ENCODE measurements at places on chromosomes 16 and 17.

DNA sequence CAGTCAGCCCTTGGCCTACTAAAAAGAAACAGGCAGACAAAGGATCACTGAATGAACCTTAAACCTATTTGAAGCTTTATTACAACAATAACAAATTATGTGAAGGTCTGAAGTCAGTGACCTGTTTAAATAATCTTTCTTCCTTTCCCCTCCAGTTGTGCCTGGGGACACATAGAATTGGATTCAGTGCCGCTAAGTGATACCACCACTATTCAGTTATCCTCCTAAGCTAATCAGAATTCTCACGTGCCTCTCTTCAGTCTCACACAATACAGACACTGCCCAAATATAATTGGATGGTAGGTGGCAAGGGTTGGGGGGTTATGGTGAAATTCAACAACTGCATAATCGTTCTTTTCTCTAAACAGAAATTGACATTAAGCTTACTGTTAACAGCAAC lies 11.4 kb downstream of the TXNDC11 start:
- no peak for DNase-seq

DNA sequence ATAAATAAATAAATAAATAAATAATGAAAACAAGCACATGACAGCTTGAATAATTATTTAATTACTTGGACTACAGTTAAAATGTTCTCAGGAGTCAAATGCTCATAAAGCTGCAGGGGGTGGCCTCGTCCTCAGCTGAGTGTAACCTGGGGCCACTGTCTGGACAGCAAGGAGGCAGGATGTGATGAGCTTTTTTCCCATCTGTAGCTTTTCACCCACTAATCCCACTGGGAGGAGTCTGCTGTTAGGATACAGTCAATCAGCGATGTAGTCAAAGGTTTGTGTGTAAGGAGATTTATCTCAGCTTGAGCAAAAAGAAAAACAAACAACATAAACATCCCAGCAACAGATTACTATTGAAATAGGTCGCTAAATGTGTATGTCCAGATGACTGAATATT lies 22.5 kb downstream of the ZCCHC14 start:
- DNase-seq: no peak

DNA sequence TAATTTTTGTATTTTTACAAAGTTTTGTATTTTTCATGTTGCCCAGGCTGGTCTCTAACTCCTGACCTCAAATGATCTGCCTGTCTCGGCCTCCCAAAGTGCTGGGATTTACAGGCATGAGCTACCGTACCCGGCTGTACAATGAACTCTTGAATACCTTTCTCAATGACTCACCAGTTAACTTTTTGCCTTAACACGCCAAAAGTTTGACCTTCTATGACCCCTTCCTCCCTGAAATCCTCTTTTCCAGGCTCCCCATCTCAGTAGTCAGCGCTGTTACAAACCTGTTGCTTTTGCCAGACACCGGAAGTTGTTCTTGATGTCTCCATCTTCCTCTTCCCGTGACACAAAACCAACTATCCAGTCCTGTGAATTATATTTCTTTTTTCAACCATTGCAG lies 158.1 kb upstream of the ASIC2 start:
- peak; percentile 15 for DNase-seq

GRCh38 chr17:82862737-82863382 lies 23.0 kb upstream of the ZNF750 start:
- no peak for DNase-seq

- DNase-seq: peak; percentile 74
Measured at GRCh38 chr17:29369831-29370735, 20.1 kb upstream of the TAOK1 start.

GRCh38 chr17:38589462-38590114 lies 16.2 kb downstream of the SRCIN1 start:
- no peak for DNase-seq

DNA sequence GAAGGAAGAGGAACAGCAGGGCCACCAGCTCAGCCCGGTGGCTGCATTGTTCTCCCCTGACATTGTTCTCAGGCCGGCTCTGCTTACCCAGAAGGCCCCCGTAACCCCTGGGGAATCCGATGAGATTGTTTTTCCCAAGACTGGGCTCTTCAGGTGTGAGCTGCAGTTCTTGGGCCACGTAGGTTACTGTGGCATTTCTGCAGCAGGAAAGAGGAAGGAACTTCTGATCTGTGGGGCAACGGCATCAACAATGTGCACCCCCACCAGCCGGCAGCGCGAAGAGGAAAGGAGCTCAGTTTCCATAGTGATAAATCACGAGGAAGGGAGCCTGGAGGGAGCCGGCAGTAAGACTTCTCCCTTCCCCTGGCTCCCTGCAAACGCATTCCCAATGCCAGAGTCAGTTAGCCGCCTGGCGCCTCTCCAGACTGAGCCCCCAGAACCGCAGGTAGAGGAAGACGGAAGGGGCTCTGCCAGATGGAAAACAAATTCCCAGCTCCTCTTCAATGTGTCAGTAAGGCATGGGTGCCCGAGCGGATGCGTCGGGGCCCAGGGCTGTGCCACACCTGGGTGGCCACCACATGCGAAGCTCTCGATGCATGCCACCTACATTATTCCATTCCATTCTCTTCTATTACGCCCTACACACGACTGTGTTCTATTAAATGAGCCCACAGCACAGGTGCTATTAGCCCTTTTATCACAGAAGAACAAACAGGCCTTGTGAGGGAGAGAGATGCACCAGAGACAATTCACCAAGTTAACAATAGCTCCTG lies 21.5 kb upstream of the PECAM1 start:
- no peak for DNase-seq

- DNase-seq: no peak
Measured at GRCh38 chr17:8161289-8162232, 1.2 kb downstream of the VAMP2 start.

DNA sequence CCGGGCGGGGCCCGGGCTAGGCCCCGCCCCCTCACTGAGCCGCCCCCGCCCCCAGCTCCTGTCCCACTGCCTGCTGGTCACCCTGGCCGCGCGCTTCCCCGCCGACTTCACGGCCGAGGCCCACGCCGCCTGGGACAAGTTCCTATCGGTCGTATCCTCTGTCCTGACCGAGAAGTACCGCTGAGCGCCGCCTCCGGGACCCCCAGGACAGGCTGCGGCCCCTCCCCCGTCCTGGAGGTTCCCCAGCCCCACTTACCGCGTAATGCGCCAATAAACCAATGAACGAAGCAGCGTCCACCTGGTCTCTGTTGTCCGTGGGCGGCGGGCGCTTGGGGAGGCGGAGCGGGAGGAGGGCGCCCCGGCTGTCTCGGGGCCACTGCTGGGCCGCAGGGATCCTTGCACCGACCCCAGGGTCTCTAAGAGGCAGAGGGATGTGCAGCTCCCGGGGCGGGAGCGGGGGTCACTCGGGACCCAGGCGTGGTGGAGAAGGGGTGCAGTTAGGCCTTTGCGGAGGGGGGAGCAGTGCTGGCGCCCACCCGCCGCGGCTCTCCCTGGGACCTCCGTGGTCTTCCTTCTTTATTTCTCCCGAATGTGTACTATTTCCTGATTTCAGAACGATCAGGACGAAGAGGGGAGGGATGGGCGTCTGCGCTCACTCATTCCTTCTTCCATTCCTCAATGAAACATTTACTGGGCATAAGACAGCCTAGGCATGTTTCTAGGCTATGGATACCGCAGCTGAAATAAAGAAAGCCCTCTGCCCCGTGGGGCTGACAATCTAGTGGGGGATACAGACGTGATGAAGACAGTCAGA lies 2.0 kb downstream of the HBZ start:
- DNase-seq: no peak

GRCh38 chr16:24984903-24985675 lies 30.1 kb downstream of the ARHGAP17 start:
- DNase-seq: no peak

DNA sequence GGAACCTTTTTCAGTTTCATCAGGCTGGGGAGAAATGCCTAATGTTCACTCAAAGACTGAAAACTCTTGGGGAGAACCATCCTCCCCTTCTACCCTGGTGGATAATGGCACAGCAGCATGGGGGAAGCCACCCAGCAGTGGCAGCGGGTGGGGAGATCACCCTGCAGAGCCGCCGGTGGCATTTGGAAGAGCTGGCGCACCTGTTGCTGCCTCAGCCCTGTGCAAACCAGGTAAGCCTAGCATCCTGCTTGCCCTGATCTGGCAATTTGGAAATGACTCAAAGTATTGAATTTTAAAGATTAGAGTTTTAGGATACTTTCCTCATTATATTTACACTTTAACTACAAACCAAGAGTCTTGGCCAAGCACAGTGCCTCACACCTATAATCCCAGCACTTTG lies 63.8 kb downstream of the TMC6 start:
- no peak for DNase-seq

- DNase-seq: no peak
Measured at GRCh38 chr16:4972938-4973587, 14.9 kb downstream of the SEC14L5 start.

- peak; percentile 95 for DNase-seq
Measured at GRCh38 chr16:30741461-30741914, 6.7 kb upstream of the PHKG2 start.

- no peak for DNase-seq
Measured at GRCh38 chr16:81313701-81314602, 810 bp upstream of the GAN start.

GRCh38 chr17:50205111-50205962 lies 3.9 kb upstream of the COL1A1 start:
- no peak for DNase-seq

DNA sequence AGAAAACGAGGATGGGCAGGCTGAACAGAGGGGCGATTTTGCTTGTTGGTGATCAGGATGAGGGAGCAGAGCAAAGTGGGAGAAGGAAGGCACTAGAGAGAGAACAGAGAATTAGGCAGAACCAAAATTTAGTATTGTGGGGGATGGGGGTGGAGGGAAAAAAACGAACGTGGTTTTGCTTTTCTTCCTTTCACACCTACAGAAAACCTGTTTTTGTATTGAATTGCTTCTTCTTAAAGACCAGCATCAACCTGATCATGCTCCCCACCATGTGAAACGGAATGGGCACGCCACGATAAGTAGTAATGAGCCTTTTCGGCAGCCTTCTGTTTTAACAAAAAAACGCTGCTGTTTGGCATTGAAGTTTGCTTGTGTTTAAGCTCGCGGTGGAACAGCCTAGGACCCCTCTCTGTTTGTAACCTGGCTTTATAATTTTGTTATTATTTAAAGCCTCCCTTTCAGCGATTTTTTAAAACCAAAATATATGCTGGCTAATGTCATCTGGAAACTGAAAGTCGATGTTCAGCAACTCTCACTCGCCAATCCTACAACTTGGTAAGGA lies 36.8 kb downstream of the ERCC4 start:
- DNase-seq: no peak

GRCh38 chr17:14997290-14997689 lies 267.8 kb downstream of the PMP22 start:
- DNase-seq: no peak

- DNase-seq: no peak
Measured at GRCh38 chr17:55314784-55315491, 50.2 kb downstream of the HLF start.

- DNase-seq: peak; percentile 13
Measured at GRCh38 chr16:77677129-77677528, 45.2 kb upstream of the NUDT7 start.

DNA sequence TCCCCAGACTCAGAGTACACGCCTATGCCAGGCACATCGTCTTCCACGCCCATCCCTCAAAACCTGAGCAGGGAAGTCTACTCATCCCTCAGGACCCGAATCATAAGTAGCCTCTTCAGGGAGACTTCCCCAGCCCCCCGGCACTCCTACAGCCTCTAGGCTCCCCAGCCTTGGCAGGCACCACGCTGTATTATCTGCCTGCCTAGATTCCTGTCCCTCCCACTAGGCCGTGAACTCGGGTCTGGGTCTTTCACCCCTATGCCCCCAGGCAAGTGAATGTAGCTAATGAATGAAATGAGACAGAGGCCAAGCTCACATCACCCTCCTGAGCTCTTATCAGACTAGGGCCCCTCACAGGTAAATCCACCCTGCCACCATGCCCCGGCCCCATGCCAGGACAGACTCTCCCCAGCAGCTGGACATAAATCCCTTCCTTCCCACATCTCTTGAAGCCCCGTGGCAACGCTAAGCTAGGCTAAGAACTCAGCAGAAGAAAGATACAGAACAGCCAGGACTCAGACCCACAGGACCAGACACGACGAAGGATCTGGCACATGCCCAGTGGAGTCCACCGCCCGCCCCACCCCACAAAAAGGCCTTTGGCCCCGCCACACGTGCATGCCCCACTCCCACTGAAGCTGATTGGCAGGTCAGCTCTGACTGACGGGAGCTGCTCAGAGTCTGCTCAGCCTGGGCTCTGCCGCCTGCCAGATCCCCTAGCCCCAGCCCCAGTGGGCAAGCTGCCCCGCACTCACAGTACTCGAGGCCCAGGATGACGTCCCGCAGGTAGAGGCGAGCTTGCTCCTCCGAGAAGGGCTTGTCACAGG lies 13.0 kb downstream of the CAMKK1 start:
- DNase-seq: no peak

- DNase-seq: no peak
Measured at GRCh38 chr16:81782236-81782635, 3.1 kb downstream of the PLCG2 start.

DNA sequence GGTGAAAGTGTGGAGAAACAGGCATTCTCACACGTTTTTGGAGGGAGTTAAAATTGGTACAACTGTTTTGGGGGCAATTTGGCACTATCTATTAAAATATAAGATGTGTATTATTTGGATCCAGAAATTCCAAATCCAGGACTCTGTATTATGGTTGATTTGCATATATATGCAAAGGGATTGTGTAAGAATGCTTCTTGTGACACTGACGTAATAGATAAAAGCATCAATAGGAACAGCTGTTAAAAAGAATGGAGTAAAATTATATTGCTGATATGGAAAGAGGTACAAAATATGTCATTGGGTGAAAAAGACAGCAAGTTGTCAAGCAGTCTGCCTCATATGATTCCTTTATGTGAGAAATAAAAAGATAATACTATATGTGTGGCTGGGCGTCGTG lies 17.3 kb downstream of the FA2H start:
- no peak for DNase-seq

- no peak for DNase-seq
Measured at GRCh38 chr17:41803049-41804020, 8.4 kb downstream of the P3H4 start.

- DNase-seq: no peak
Measured at GRCh38 chr17:36085765-36086164, 4.2 kb downstream of the CCL3 start.

GRCh38 chr17:34639706-34640425 lies 60.5 kb downstream of the TMEM132E start:
- DNase-seq: no peak

- no peak for DNase-seq
Measured at GRCh38 chr17:76917829-76918228, 49.6 kb downstream of the MGAT5B start.

DNA sequence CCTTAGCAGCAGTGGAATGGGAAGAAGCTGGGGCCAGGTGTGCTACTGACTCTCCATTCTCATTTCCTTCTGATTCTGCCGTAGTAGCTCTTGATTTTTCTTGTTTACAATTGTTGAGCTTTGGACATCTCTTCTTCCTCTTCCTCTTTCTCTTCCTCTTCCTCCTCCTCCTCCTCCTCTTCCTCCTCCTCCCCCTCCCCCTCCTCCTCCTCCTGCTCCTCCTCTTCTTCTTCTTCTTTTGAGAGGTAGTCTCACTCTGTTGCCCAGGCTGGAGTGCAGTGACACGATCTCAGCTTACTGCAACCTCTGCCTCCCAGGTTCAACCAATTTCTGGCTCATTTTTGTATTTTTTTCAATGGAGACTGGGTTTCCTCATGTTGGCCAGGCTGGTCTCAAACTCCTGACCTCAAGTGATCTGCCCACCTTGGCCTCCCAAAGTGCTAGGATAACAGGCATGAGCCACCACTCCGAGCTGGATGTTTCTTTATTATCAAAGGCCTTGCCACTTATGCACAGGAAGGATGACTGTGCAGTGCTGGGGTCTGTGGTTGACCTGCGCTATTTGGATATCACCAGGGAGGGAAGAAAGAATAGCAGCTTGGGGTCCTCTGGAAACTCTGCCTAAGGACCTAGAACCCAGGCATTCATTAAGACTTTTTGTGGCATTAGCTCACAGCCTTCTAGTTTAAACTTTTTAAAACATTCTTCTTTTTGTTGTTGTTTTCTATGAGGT lies 127.8 kb upstream of the KCNJ16 start:
- no peak for DNase-seq

Measured in RWPE1 (cell line).